ENCODE measurements at places on chromosomes 3 and 15. TPM values are rescaled to one million over a fixed set of nuclear protein-coding genes. Genes with fewer than 3 reads are reported as not detected.

Gene DUOXA2
- total RNA-seq: not detected

Gene KLHL40
- not detected for total RNA-seq

Gene PLIN1
- total RNA-seq: not detected

Gene THAP10
- total RNA-seq: 4.5 TPM

Gene CISH
- total RNA-seq: 0.20 TPM

Gene KNG1
- total RNA-seq: not detected

Gene ERICH6
- total RNA-seq: not detected

Gene CAND2
- total RNA-seq: 2.4 TPM

Gene CHSY1
- total RNA-seq: 26.8 TPM

Gene DPPA4
- total RNA-seq: not detected

Gene RHCG
- total RNA-seq: not detected

Gene ATP2C1
- total RNA-seq: 34.4 TPM

Gene HRG
- not detected for total RNA-seq

Gene GOLGA6A
- total RNA-seq: not detected

Gene SLC28A2
- not detected for total RNA-seq

Gene CILP
- total RNA-seq: not detected

Gene CCR1
- total RNA-seq: not detected

Gene ZNF660
- total RNA-seq: 0.49 TPM

Gene IL16
- total RNA-seq: 2.1 TPM

Gene SOX14
- total RNA-seq: not detected

Gene AMOTL2
- total RNA-seq: 127 TPM

Gene CPNE9
- total RNA-seq: 0.30 TPM

Gene GNAT1
- not detected for total RNA-seq

Gene KCNAB1
- total RNA-seq: 0.53 TPM

Gene SAXO2
- total RNA-seq: 2.7 TPM

Gene ZKSCAN7
- 1.8 TPM for total RNA-seq

Gene SMCO1
- total RNA-seq: not detected

Gene SNUPN
- total RNA-seq: 22.8 TPM

Gene MYZAP
- 9.4 TPM for total RNA-seq

Gene RTP1
- not detected for total RNA-seq

Gene GOLGA6D
- not detected for total RNA-seq

Gene SCG3
- not detected for total RNA-seq

Gene GP9
- total RNA-seq: 0.53 TPM

Gene EMC7
- 48.5 TPM for total RNA-seq

Gene ANKDD1A
- total RNA-seq: 0.73 TPM

Gene CFAP161
- total RNA-seq: 2.0 TPM

Gene LRRIQ4
- not detected for total RNA-seq

Gene SHISA5
- total RNA-seq: 334 TPM

Gene GPR149
- total RNA-seq: not detected

Gene LRRC31
- total RNA-seq: not detected

Gene DBR1
- 17.5 TPM for total RNA-seq

Gene MASP1
- total RNA-seq: 0.13 TPM

Gene CFAP91
- total RNA-seq: 0.20 TPM

Gene DNAH1
- 1.3 TPM for total RNA-seq

Gene NANOGP8
- total RNA-seq: 0.20 TPM

Gene UCN2
- not detected for total RNA-seq

Gene DHX36
- 29.1 TPM for total RNA-seq

Gene ARHGAP11A
- total RNA-seq: 21.2 TPM

Gene SCAANT1
- not detected for total RNA-seq

All from mammary microvascular endothelial cell (primary cell).